ENCODE measurements at places on chromosomes 13 and 19. TPM values are rescaled to one million over a fixed set of nuclear protein-coding genes. Genes with fewer than 3 reads are reported as not detected.
A peak's percentile ranks its signal among the peaks of the same experiment; 100 is the strongest.

The C2CD4C gene
- total RNA-seq: 0.16 TPM

The SMIM17 gene
- not detected for total RNA-seq

The MAMSTR gene
- total RNA-seq: 0.56 TPM

The HCST gene
- 0.96 TPM for total RNA-seq

The SOX1 gene
- not detected for total RNA-seq

The ARHGAP33 gene
- total RNA-seq: 3.9 TPM

The LYPD5 gene
- total RNA-seq: 18.0 TPM

The CERS4 gene
- 84.8 TPM for total RNA-seq

The PGLYRP2 gene
- not detected for total RNA-seq

The SLC10A2 gene
- total RNA-seq: not detected

The PRODH2 gene
- not detected for total RNA-seq

The LPAR6 gene
- total RNA-seq: 71.7 TPM

The ZNF98 gene
- total RNA-seq: not detected

The PIH1D1 gene
- total RNA-seq: 53.6 TPM

The ZNF568 gene
- total RNA-seq: 3.5 TPM

DNA sequence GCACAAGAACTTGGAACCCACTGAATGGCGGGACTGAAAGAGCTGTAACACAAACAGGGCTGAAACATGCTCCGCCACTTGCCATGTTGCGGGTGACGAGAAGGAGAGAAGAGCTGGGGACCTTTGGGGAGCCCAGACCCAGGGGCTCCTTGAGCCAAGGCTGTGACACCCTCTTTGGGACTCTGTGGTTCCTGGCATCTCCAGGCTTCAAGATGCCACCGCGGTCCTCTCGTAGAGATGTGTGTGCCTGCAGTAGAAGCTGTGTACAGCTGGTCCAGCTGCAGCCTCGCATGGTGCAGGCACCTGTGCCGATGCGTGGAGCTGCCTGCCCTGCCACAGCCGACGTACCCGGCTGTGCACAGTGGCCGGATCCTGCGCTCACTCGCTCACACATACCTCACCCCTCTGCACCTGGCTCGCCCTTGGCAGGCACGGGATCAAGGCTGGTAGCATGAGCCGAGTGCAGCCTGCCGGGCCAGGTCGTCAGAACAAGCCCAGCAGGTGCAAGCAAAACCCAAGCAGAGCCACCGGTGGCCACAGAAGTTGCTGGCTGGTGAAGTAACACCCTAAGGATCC lies 1385.8 kb downstream of the PCDH9 start:
- ATAC-seq: no peak

DNA sequence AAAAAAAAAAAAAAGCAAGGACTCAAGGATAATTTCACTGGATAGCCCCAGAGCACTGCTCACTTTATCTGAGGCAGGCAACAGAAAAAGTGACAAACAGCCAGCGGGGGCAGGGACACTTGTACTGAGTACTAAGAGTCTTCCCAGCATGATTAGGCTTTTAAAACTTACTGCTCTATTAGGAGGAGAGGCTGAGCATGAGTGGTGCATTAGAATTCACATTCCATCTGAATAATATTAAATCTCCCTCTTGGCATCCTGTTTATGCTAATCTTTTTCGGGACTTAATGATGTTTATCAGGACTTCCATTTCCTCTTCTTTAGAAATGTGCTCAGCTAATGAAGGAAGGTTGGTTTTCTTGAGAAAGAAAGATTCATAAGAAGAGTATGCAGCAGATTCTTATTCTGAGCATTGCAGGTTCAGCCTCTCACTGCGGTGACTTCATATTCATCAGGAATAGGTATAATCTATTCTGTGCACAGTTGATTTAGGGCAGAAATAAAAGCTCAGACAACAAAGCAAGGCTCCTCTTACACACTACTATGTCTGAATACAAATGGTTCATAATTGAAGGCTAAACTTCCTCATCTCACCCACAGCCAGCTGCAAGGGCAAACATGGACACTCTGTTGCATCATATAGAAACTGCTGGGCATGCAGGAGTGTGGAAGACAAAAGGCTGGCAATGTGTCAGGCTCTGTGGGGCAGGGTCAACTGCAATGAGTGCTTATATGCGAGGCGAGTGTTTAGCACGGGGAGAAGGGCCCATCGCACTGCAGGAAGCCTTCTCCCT lies 107.0 kb downstream of the KL start:
- peak; percentile 26 for ATAC-seq

DNA sequence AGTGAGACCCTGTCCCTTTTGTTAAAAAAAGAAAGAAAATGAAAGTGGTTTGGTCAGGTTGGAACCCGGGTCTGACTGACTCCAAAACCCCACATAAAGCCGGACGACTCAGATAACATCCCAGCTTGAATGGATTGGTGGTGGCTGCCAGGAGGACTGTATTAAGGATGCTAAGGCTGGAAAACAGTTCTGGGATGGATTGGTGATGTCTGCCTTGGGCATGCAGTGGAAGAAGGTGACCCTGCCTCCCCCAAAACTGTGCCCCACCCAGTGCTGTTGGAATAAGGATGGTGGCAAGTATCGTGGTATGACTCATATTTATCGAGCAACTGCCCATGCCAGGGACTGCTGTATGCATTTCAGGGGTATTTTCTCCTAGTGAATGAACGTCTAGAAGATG lies 18.5 kb upstream of the COLGALT1 start:
- no peak for ATAC-seq

- ATAC-seq: no peak
These were observed 14.9 kb downstream of the SERP2 start for GRCh38 chr13:44388427-44389059.

DNA sequence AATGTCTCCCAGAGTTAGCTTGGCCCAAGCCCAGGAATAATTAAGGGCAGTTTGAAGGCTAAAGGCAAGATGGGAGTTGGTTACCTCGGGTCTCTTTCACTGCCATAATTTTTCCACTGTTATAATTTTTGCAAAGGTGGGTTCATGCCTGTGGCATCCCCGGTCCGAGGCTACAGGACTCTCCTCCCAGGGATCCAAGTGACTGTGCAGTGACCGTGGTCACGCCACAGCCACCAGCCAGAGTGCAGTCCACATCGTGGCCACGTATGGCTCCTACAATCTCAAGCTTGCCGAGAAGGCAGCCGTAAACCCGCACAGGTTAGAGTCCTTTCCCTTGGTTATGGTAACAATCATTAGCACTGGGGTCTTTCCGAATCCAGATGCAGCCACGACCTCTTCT lies 36.8 kb downstream of the C13orf46 start:
- ATAC-seq: no peak

DNA sequence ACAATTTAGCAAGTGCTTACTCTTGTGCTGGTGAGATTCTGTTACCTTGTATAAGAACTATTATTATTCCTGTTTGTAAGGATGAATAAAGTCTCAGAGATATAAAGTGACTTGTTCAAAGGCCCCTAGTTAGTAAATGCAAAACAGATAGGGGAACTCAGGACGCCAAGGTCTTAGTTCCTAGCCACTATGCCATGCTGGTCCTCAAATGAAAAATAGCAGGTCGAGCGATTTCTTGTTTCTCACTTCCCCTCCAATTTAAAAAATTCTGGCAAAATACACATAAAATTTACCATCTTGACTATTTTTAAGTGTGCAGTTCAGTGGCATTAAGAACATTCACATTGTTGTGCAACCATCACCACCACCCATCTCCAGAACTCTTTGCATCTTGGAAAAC lies 1.1 kb downstream of the TECR start:
- no peak for ATAC-seq

- no peak for ATAC-seq
These were observed 10.2 kb upstream of the IGLON5 start for GRCh38 chr19:51301266-51301665.

GRCh38 chr13:109100705-109101304 lies 471.4 kb downstream of the MYO16 start:
- no peak for ATAC-seq

DNA sequence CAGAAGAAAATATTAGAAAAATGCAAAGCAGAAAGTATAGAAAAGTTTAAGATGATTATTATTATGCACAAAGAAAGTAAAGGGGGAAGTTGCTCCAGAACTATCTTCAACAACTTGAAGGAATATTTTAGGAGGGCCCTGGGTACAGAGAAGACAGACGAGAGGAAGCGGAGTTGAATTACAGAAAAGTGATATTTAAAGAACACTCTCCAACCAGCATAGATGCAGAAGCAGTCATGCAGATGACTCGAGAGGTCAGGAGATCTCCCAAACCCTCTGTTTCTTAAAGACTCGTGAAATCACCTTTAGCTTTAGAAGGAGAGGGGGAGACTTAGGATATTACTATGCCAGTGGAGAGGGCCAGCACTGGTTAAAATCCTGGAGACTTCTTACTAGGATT lies 8.5 kb upstream of the SHISA2 start:
- ATAC-seq: no peak

- peak; percentile 60 for ATAC-seq
These were observed 1.3 kb downstream of the SOX21 start for GRCh38 chr13:94710881-94711560.

- ATAC-seq: no peak
These were observed 80.4 kb upstream of the TEX29 start for GRCh38 chr13:111239764-111240670.

DNA sequence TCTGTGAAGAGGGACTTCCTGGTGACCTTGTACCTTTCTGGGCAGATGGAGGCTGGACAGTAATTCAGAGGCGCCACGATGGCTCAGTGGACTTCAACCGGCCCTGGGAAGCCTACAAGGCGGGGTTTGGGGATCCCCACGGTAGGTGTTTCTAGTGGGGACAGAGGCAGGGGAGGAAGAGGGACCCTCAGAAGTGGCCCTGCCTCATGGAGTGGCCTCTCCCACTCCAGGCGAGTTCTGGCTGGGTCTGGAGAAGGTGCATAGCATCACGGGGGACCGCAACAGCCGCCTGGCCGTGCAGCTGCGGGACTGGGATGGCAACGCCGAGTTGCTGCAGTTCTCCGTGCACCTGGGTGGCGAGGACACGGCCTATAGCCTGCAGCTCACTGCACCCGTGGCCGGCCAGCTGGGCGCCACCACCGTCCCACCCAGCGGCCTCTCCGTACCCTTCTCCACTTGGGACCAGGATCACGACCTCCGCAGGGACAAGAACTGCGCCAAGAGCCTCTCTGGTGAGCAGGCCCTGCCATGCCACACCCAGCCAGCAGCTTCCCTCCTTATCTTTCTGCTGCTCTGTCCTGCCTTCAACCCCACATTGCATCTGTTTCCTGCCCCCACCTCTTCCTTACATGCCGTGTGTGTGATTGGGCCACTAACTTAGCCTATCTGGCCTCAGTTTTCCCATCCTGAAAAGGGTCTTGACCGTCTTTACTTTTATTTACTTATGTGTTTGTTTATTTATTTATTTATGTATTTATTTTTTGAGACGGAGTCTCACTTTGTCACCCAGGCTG lies 7.3 kb downstream of the ANGPTL4 start:
- peak; percentile 10 for ATAC-seq

DNA sequence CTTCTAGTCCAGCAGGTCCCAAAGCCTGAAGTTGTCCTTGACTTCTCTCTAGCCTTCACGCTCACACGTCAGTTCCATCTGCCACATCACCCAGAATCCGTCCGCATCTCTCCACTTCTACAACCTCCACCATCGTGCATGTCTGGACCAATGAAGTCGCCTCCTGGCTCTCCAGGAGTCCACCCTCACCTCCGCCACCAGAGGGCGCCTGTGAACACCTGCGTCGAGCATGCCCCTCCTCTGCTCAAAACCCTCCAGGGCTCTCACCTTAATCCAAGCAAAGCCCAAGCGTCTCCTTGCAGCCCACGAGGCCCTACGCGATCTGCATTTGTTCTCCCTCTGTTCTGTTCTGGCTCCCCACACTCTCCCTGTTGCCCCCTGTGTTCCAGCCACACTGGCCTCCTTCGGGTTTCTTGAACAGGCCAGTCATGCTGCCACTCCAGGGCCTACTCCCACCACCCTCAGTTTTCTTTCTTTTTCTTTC lies 3.7 kb downstream of the USHBP1 start:
- peak; percentile 92 for ATAC-seq

- ATAC-seq: peak; percentile 58
These were observed 5.7 kb downstream of the SHISA7 start for GRCh38 chr19:55437410-55437809.

GRCh38 chr13:53214433-53214832 lies 185.8 kb downstream of the OLFM4 start:
- ATAC-seq: no peak

GRCh38 chr19:17248011-17248776 lies 2.5 kb upstream of the NR2F6 start:
- peak; percentile 21 for ATAC-seq

GRCh38 chr13:59677966-59678814 lies 485.5 kb downstream of the DIAPH3 start:
- ATAC-seq: peak; percentile 64

DNA sequence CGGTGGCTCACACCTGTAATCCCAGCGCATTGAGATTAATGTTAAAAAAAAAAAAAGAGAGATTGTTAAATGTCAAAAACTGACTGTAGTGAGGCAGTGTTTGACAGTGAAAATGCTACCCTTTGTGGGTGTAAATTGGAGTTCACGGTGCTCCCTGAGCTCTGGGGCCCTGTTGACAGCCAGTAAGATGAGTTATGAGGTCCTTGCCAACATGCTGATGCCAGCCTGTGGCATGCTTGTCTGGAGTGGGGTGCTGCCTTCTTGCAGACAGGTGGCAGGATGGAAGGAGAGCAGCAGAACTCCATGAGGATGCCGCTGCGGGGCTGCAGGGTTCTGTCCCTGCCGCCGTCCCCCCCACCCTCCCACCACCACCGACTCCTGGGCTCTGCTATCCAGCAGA lies 25.9 kb downstream of the PRAM1 start:
- no peak for ATAC-seq

DNA sequence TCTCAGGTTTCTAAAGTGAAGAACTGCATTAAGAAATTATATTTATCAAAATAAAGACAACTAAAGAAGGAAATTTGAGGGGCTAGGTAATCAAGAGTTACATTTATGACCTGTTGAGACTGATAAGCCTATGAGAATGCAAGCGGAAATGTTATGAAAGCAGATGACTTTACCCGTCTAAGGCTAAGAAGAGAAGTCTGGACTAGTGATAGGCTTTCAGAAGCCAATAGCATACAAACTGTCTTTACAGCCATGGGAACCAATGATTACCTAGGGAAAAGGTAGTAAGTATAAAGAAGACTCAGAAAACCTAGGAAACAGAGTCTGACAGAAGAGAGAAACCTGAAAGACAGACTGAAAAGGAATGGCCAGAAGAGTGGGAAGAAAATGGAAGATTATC lies 11.2 kb downstream of the TSC22D1 start:
- ATAC-seq: no peak

GRCh38 chr13:33545492-33545891 lies 259.9 kb upstream of the STARD13 start:
- no peak for ATAC-seq

DNA sequence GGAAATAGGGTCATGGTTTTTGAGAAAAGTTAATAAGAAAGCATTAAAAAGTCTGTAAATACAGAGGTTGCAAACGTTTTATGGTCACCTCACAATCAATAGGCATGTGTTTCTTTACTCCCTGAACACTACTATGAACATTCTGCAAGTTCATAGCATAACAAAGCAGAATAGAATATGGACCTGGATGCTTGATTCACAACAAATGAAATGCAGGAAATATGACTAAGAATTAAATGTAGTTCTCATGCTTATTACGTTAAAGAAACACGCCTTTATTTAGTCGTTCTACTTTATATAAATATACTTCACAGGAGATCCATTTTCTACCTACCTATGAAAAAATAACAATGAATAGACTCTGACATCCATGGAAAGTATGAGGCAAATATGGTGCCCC lies 344.0 kb downstream of the KCTD12 start:
- ATAC-seq: no peak

GRCh38 chr13:64446372-64446771 lies 2783.8 kb downstream of the PCDH9 start:
- ATAC-seq: no peak

GRCh38 chr19:22118132-22118531 lies 65.8 kb downstream of the ZNF257 start:
- no peak for ATAC-seq

All from esophagus mucosa (tissue), 1 donor.